ENCODE measurements at places on chromosomes 2 and 18.

DNA sequence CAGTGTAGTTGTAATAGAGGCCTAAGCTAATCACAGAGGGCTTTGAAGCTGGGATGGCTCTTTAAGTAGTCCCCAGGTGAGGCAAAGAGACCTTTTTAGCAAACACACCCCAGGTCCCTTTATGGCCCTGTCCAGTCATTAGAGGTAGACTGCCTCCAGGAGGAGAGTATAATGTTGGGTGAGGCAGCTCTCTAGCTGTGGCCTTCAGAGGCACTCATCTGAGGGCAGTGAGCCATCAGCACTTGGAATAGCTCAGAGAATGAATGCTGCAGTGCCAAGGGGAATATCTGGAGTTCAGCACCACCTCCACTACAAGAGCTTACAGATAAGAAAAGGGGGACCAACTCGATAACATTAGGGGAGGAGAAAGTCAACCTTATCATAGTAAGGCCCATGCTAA, 52.8 kb downstream of the UNC80 start:
- DNase-seq = no peak
- no peak overlapping the region for H3K27ac ChIP-seq
- H3K27me3 ChIP-seq = no peaks in the 10 kb centered on the region
- H3K36me3 ChIP-seq = no peaks in the 10 kb centered on the region

GRCh38 chr2:99898336-99899048, 243.9 kb downstream of the AFF3 start:
- peaks cover 4% of the 10 kb centered on the region for H3K4me1 ChIP-seq
- H3K27me3 ChIP-seq = no peaks in the 10 kb centered on the region
- DNase-seq = no peak
- no peak overlapping the region for H3K27ac ChIP-seq
- H3K36me3 ChIP-seq = no peaks in the 10 kb centered on the region

DNA sequence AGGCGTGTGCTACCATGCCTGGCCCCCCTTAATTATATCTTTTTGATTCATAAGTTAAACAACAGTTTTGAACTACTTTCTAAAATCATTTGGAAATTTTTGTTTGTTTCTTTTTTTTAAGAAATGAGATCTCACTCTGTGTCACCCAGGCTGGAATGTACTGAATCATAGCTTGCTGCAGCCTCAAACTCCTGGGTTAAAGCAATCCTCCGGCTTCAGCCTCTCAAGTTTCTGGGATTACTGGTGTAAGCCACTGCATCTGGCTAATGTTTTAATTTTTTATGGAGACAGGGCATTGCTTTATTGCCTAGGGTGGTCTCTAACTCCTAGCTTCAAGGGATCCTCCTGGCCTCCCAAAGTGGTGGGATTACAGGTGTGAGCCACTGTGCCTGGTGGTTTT, 71.5 kb downstream of the BABAM2 start:
- no peak for DNase-seq
- no peak overlapping the region for H3K4me3 ChIP-seq
- H3K36me3 ChIP-seq = no peaks in the 10 kb centered on the region

DNA sequence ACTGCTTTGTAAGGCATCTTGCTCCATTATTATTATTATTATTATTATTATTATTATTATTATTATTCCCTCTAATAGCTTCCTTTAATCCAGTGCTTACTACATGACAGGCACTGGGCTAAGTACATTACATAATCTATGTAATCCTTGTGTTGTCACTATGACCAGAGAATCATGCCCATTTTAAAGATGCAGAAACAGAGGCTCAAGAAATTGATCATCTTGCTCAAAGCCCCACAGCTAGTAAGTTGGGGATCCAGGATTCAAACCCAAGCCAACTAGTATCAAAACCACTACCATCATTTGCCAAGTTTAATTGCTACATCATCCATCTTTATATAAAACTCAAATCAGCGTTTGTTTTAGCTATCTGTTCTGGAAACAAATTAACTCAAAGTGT, 594 bp upstream of the NGEF start:
- no peaks in the 10 kb centered on the region for H3K36me3 ChIP-seq
- H3K27me3 ChIP-seq = no peaks in the 10 kb centered on the region
- H3K4me1 ChIP-seq = no peaks in the 10 kb centered on the region

DNA sequence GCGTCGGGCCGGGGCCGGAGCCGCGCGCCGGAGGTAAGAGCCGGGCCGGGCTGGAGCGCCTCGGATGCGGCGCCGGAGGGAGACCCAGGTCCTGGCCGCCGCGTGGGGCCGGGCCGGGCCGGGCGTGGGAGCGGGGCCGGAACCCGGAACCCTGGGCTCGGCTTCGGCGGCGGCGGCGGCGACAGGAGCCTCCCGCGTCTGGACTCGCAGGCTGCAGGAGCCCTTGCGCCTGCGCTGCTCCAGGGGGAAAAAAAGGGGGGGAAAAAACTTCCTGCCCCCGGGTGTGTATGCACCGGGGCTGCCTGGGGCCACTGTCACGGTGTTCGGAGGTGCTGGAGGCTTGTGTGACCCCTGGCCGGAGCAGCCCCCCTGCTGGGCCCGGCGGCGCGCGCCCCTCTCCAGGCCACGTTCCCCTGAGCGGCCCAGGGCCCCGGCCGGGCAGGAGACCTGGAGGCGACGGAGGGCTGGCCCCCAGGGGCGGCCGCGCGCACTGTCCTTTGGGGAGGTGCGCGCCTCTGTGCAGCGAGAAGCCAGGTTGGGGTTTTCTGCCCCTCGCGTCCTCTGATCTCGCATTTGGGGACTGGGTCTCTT, 864 bp downstream of the KLHL29 start:
- no peaks in the 10 kb centered on the region for H3K36me3 ChIP-seq
- no peak overlapping the region for H3K27ac ChIP-seq
- H3K4me3 ChIP-seq = no peak overlapping the region
